Esophagus squamous epithelium (tissue), 5 donors: ENCODE measurements at places on chromosomes 16 and 17.

DNA sequence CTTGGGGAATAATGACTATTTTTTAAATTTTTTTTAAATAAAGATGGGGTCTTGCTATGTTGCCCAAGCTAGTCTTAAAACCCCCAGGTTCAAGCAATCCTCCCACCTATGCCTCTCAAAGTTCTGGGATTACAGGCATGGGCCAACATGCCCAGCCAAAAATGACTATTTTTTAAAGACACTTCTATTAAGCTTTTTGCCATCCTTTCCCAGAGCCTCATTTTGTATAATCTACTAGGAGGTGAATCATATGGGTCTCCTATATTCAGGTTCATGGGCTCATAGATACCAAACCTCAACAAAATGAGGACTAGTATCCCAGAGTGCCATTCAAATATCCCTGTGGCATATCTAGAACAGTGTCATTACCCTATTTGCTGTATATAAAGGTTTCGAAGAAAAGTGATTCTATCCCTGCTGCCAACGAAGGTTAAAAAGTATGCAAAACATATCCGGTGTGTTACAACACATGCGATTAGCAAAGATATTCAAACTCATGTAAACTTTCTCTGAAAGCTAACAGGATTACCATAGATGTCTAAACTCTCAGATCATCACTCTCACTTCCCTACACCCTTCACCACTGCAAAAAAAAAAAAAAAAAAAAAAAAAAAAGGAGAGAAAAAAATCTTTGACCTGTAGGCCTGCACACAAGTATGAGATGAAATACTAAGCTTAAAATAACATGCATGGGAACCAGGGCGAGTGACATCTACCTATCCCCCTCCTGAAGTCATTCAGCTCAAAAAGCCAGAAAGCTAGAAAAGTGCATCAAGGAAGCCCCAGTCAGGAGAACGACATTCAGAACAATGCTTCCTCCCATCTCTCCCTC lies 23.5 kb downstream of the XPO6 start:
- no peak for DNase-seq

DNA sequence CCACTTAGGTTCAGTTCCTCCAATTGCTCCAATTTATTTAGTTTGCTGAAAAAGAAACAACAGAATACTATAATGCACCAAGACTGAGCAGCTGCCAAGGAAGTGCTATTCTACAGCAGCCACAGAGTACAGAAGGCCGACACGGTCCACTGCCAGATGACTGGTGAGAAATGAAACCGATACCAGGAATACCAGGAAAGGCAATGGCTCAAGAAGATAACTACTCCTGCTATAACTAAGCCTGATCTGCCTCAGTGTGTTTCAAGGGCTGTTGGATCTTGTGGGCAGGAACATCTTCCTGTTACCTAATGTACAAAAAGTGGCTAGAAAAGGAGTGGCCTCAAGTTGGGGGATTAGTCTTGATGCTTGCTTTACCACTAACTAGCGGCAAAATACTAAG lies 32.8 kb downstream of the MARVELD3 start:
- DNase-seq: no peak

- DNase-seq: no peak
These were observed 2.2 kb upstream of the PELP1 start for GRCh38 chr17:4706121-4706520.

- no peak for DNase-seq
These were observed 7.0 kb downstream of the TERF2 start for GRCh38 chr16:69378760-69379159.

DNA sequence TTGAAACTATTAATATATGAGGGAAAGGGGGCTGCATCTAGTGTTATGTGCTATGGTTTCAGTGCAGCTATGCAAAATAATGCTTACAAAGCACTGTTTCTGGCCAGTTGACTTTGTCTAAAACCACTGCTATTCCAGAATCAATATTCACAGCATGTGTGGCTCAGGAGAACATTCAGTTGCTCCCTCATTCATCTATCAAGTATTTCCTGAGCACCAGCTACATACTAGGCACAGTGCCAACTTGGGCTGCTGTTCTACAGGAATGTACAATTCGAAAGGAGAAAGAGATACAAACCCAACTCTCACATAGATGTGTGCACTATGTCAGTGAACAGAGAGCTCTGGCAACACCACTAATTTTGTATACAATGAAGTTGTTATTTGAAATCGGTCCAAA lies 183.0 kb downstream of the PHKB start:
- DNase-seq: no peak

DNA sequence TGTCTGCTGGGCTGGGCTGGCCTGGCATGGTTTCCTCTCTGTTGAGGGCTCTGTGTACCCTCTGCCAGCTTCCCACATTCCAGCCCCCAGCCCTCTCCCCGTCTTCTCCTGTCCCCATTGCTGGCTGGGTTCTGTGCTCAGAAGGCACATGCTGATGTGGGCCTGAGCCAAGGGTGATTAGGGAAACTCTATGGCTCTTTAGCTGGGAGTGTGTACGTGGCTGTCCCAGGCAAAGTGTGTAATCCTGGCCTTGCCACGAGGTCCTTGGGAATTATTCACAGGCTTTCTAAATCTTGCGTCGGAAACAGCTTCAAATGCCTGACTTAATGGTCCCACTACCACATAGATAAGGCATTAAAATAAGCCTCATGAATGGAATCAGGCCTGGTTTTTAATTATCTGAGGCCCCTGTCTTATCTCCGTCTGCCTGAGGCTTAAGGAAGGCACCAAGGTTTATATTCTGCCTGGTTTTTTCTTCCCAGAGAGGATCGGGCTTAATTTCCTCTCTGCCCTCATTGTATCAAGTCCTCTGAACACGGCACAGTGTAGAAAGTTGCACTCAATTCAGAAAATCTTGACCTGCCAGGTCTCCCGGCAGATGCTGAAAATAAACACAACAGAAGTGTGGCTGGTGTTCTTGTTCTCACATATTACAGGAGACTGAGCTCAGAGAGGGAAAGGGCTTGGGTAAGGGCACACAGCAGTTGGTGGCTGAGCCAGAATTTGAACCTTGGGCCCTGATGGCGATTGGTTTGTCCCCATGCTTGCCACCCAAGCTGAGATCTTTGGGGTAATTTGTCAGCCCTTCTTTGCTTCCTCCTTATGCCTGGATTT lies 52.9 kb upstream of the LGALS9 start:
- DNase-seq: no peak

DNA sequence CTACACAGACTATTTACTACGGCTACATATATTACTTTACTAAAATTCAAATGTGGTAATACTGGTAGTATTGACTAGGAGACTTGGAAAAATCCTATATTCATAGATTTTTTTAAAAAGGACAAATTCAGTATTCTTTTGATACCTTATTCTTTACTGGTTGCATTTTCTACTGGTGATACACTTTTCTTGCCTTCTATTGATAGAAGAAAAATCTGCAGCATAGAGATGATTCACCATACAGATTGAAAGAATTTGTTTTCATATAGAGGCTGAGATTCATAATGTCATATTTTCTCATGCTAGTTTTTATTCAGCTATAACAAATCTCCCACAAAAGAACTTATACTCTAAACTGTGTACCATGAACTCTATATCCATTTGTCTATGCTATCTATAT lies 195.4 kb upstream of the C17orf78 start:
- DNase-seq: no peak

DNA sequence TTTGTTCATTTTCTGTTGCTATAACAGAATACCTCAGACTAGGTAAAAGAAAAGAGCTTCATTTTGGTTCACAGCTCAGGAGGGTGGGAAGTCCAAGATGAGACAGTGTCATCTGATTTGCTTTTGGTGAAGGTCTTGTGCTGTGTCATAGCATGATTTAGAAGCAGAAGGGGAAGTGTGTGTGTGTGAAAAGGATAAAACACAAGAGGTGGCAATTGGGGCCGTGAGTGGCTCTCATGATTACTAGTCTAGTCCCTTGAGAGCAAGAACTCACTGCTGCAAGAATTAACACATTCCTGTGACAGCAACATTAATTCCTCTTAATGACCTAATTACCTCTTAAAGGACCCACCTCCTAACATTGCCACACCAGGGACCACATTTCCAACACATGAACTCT lies 8.3 kb downstream of the SLC35G3 start:
- no peak for DNase-seq

- no peak for DNase-seq
These were observed 502.2 kb upstream of the CA10 start for GRCh38 chr17:52660692-52661091.

- DNase-seq: no peak
These were observed 11.9 kb downstream of the FSCN2 start for GRCh38 chr17:81539961-81540675.
